Fibroblast of lung (primary cell): ENCODE measurements at places on chromosomes 11 and 22. TPM values are rescaled to one million over a fixed set of nuclear protein-coding genes. Genes with fewer than 3 reads are reported as not detected.
A peak's percentile ranks its signal among the peaks of the same experiment; 100 is the strongest.

DNA sequence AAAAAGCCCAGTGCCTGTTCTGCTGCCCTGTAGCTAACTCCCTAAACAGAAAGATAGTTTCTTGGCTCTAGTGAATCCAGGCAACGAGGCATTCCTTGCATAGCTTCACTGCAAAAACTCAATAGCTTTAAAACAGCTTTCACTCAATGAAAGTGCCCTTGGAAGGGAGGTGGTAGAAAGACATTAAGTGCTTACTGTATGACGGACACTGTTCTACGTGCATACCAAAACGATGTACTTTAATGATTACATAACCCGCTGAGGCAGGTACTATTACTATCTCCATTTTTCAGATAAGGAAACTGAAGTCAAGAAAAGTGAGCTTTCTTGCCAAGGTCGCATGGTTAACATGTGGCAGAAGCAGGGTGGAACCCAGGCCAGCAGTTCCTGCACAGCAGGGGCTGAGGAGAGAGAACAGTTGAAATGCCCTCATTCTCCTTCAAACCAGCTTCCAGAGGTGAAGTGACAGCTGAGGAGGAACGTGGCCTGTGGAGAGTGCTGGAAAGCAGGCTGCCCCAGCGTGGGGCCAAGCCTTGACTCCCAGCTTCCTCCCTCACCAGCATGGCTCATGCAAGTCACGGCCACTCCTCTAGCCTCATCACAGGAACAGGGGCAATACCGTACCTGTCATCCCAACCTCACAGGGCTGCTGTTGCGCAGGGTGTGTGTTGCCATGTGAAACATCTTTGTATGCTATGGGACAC is 227.5 kb upstream of the NARS2 start:
- peak overlapping the region; percentile 89 for H3K27ac ChIP-seq
- H3K4me3 ChIP-seq, result no peak overlapping the region
- no peak for DNase-seq
- H3K27me3 ChIP-seq, result no peaks in the 10 kb centered on the region

DNA sequence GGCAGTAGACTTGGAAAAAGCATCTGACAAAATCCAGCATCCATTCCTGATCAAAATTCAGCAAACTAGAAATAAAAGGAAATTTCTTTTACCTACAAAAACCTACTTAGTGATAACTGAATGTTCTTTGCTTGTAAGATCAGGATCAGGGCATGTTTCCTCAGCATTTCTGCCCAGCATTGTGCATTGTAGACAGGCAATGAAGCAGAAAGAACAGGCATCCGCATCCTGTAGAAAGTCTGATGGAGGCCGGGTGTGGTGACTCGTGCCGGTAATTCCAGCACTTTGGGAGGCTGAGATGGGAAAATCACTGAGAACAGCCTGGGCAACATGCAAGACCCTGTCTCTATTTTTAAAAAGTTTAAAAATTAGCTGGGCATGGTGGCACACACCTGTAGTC is 32.5 kb upstream of the PANX2 start:
- no peak overlapping the region for H3K27ac ChIP-seq
- no peak overlapping the region for H3K4me3 ChIP-seq
- DNase-seq, result no peak
- no peaks in the 10 kb centered on the region for H3K4me1 ChIP-seq
- H3K27me3 ChIP-seq, result peaks cover 12% of the 10 kb centered on the region
- no peaks in the 10 kb centered on the region for H3K36me3 ChIP-seq

DNA sequence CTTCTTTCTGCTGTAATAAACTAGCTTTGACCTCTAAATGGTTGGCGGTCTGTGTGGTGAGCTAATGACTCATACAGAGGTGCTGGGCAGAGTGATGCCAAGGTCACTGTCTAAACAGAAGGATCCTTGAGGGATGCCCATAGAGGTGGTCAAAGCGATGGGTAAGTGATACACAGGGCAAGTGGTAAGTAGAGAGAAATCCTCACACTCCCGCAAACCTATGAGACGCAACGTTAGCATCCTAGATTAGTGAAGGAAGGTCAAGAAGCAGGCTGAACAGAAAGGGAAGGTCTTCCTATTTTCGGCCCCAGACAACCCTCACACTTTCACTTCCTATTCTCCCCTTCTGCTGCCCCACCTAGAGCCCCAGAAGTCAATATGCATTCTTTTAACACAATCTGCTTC is 65.6 kb upstream of the SESN3 start:
- H3K4me3 ChIP-seq, result no peak overlapping the region
- peak; percentile 45 for DNase-seq
- no peaks in the 10 kb centered on the region for H3K4me1 ChIP-seq
- peaks cover 2% of the 10 kb centered on the region for H3K27me3 ChIP-seq
- H3K27ac ChIP-seq, result no peak overlapping the region
- no peaks in the 10 kb centered on the region for H3K36me3 ChIP-seq

- H3K4me3 ChIP-seq, result no peak overlapping the region
- H3K27me3 ChIP-seq, result no peaks in the 10 kb centered on the region
- H3K4me1 ChIP-seq, result no peaks in the 10 kb centered on the region
- no peaks in the 10 kb centered on the region for H3K36me3 ChIP-seq
- DNase-seq, result no peak
These were observed 1017.0 kb downstream of the TBC1D22A start for GRCh38 chr22:47779474-47779873.

DNA sequence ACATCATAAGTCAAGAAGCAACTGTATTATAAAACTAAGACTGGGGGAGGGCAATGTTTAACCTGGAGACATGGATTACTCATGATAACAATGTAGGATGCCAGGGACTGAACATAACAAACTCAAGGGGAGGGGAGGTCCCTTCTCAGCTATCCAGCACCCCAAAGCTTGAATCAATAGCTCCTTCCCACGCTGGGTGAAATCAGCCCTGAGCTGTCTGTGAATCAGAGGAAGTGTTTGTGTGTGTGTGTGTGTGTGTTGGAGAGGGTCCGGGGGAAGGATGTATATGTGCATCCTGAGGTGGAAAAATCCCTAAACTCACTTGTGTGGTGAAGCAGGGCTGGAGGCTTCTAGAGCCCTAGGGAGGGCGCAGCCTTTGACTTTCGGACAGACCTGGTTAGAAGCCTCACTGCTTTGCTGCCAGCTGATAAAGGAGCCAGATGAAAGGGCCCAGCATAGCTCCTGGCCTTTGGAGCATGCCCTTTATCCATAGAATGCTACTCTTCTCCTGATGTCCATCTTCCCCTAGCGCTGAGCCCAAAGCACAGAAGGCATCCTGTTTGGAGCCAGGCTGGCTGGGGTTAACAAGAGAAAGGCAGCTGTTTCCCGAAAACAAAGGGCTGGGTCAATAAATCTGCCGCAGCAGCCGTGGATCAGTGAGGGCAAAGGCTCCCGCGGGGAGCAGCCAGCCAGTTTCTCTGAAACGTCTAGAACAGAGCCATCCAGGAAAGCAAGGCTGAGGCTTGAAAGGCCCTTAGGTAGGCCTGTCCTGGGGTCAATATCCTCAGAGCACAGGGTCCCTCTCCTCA is 35.8 kb downstream of the TNKS1BP1 start:
- no peak overlapping the region for H3K4me3 ChIP-seq
- H3K27me3 ChIP-seq, result no peaks in the 10 kb centered on the region
- DNase-seq, result peak; percentile 62
- H3K27ac ChIP-seq, result peak overlapping the region; percentile 21
- H3K4me1 ChIP-seq, result peaks cover 20% of the 10 kb centered on the region

DNA sequence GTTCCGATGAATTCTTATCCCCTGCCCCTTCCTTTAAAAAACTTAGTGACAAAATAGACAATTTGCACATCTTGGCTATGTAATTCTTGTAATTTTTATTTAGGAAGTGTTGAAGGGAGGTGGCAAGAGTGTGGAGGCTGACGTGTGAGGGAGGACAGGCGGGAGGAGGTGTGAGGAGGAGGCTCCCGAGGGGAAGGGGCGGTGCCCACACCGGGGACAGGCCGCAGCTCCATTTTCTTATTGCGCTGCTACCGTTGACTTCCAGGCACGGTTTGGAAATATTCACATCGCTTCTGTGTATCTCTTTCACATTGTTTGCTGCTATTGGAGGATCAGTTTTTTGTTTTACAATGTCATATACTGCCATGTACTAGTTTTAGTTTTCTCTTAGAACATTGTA is 12.0 kb downstream of the CCND1 start:
- H3K4me1 ChIP-seq, result no peaks in the 10 kb centered on the region
- H3K27ac ChIP-seq, result no peak overlapping the region
- H3K36me3 ChIP-seq, result peaks cover 44% of the 10 kb centered on the region

DNA sequence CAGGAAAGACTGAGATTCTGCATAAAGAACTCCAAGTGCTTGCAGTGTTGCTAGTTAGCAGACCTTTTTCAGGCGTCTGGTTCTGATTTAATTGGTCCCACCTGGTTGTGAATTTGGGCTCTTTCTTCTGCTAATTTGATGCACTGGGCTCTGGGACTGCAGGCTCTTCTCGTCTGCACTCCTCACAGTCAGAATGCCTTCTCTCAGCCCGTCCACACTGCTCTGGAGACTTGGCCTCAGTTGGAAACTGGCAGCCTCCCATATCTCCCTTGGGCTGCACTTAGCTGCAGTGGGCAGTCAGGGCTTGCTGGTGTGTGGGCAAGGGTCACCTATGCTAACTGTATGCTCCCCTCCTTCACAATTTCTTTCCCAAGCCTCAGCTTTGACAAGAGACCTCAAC is 1.5 kb downstream of the TRIM6 start:
- H3K27me3 ChIP-seq, result no peaks in the 10 kb centered on the region
- H3K4me1 ChIP-seq, result peaks cover 12% of the 10 kb centered on the region
- H3K4me3 ChIP-seq, result peak overlapping the region; percentile 57
- DNase-seq, result no peak

GRCh38 chr11:23577296-23577695 is 717.0 kb upstream of the CCDC179 start:
- H3K4me3 ChIP-seq, result no peak overlapping the region
- no peaks in the 10 kb centered on the region for H3K4me1 ChIP-seq
- H3K27ac ChIP-seq, result no peak overlapping the region
- DNase-seq, result no peak

GRCh38 chr11:2420502-2421225 is 20.1 kb downstream of the TSSC4 start:
- H3K27ac ChIP-seq, result no peak overlapping the region
- no peak overlapping the region for H3K4me3 ChIP-seq
- DNase-seq, result peak; percentile 43
- no peaks in the 10 kb centered on the region for H3K4me1 ChIP-seq
- no peaks in the 10 kb centered on the region for H3K27me3 ChIP-seq
- H3K36me3 ChIP-seq, result no peaks in the 10 kb centered on the region

DNA sequence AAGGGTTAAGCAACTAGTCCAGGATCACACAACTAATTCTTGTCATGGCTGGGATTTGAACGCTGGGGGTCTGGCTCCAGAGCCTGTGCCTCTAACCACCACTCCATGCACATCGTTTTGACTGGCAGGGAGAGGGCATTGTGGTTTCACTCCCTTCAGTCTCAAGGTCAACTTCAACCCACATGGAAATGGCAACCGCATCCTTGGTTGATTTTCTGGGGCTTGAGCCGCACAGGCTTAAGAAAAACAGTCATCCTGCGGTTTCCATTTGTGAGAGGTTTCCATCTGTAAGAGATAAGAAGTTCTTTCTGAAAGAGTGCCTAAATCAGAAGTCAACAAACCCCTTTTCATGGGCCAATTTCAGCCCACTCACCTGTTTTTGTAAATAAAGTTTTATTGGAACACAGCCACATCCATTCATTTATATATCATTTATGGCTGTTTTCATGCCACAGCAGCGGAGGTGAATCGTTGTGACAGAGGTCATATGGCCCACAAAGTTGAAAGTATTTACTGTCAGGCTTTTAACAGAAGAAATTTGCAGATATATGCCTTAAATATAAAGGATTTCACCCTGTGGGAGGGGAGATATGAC is 65.7 kb downstream of the SGSM1 start:
- H3K27me3 ChIP-seq, result no peaks in the 10 kb centered on the region
- no peaks in the 10 kb centered on the region for H3K36me3 ChIP-seq
- H3K4me3 ChIP-seq, result no peak overlapping the region
- H3K4me1 ChIP-seq, result no peaks in the 10 kb centered on the region
- DNase-seq, result peak; percentile 5
- no peak overlapping the region for H3K27ac ChIP-seq

- H3K36me3 ChIP-seq, result no peaks in the 10 kb centered on the region
- no peaks in the 10 kb centered on the region for H3K27me3 ChIP-seq
- H3K4me3 ChIP-seq, result peak overlapping the region; percentile 53
- no peak overlapping the region for H3K27ac ChIP-seq
These were observed 2.2 kb upstream of the KMT2A start for GRCh38 chr11:118434123-118434552.

DNA sequence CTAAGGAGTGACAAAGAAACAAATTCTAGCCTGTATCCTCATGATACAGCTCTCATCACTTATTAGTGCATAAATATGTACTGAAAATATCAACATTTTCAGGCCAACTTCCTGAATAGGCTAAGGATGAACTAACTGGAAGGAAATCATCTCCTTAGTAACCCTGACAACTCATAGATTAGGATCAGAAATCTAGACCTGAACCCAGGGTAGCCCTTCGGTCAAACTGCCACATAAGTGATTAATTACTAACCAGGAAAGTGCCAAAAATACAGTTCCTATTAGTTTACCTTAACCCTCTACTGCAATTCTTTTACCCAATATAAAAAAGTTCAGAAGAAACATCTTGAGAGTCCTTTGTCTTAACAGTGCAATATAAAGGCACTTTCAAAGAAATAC is 40.0 kb downstream of the AMBRA1 start:
- H3K27me3 ChIP-seq, result no peaks in the 10 kb centered on the region
- H3K27ac ChIP-seq, result peak overlapping the region; percentile 28
- DNase-seq, result peak; percentile 60
- H3K4me3 ChIP-seq, result no peak overlapping the region
- H3K4me1 ChIP-seq, result peaks cover 11% of the 10 kb centered on the region

- no peaks in the 10 kb centered on the region for H3K4me1 ChIP-seq
- no peak overlapping the region for H3K27ac ChIP-seq
- no peak for DNase-seq
- no peak overlapping the region for H3K4me3 ChIP-seq
These were observed 70.6 kb upstream of the SPON1 start for GRCh38 chr11:13891911-13892310.

DNA sequence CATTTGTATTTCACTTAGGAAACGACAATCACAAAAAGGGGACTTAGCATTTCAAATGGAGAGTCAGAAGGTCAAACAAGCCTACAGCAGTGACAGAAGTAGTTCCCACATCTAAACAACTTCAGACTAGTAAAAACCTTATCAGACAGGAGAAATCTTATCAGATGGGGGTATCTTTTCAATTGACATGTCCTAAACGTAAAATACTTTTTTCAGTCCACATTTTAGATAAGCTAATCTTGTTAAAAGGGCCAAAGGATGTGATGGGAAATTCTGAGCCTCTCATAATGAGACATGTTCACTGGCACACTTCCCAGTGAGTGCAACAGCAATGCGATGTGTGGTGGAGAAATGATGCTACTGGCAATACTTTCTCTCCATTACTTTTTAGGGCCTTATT is 2.4 kb downstream of the MAPK1 start:
- H3K27me3 ChIP-seq, result no peaks in the 10 kb centered on the region
- H3K36me3 ChIP-seq, result no peaks in the 10 kb centered on the region
- H3K4me3 ChIP-seq, result no peak overlapping the region
- H3K27ac ChIP-seq, result no peak overlapping the region
- DNase-seq, result peak; percentile 86

- no peaks in the 10 kb centered on the region for H3K27me3 ChIP-seq
- no peak overlapping the region for H3K27ac ChIP-seq
- no peak for DNase-seq
- H3K4me1 ChIP-seq, result no peaks in the 10 kb centered on the region
- no peaks in the 10 kb centered on the region for H3K36me3 ChIP-seq
These were observed 9.1 kb downstream of the GRAMD4 start for GRCh38 chr22:46629291-46629690.

MS4A4E gene
- total RNA-seq, result not detected in 2 replicates

CHST1 gene
- total RNA-seq, result under 0.01 and 0.26 TPM in 2 replicates

OR6Q1 gene
- total RNA-seq, result not detected in 2 replicates

MAJIN gene
- not detected in 2 replicates for total RNA-seq

RAB36 gene
- total RNA-seq, result 1.5 and 2.5 TPM in 2 replicates

IGLL1 gene
- not detected in 2 replicates for total RNA-seq
